Hematopoietic multipotent progenitor cell (in vitro differentiated cells): ENCODE measurements at places on chromosomes 7 and 10.
A peak's percentile ranks its signal among the peaks of the same experiment; 100 is the strongest.

DNA sequence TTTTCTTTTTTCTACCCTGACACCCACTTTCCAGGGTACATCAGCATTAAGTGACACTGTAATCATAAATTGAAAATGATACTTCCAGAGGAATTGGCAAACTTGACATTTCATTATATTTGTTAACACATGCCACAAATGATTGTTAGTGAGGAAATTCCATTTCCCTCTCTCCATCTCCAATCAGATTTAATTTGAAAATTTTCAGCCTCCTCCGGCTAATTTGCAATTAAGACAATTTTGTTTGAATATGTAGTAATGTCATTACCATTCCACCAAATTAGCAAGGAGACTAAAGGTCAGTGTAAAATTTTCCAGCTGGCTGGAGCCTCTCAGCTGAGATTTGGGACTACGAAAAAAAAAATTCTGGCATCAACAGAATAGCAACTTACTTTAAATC, 242.7 kb downstream of the FOXP2 start:
- DNase-seq, result no peak

- DNase-seq, result no peak
Measured at GRCh38 chr10:132851451-132851850, 65.5 kb upstream of the NKX6-2 start.

DNA sequence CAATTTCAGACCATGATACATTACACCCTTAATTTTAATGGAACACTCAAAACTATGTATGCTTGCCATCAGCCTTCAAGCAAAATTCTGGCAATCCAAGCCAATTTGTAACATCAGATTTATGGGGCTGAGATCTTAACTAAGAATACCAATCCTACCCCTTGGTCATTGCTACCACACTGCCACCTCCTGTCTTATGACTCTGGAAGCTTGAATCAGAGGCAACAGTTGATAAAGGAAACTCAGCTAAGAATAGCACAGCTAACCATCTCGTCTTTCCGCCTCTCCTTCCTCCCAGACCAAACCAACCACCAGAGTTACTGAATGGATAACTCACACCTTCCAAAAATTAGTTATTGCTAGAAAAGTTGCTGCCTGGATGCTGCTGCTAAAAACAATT, 7.4 kb downstream of the IGF2BP3 start:
- peak; percentile 53 for DNase-seq

GRCh38 chr10:80579849-80580637, 42.3 kb downstream of the SH2D4B start:
- no peak for DNase-seq

GRCh38 chr10:75424571-75424970, 6.9 kb upstream of the LRMDA start:
- no peak for DNase-seq

DNA sequence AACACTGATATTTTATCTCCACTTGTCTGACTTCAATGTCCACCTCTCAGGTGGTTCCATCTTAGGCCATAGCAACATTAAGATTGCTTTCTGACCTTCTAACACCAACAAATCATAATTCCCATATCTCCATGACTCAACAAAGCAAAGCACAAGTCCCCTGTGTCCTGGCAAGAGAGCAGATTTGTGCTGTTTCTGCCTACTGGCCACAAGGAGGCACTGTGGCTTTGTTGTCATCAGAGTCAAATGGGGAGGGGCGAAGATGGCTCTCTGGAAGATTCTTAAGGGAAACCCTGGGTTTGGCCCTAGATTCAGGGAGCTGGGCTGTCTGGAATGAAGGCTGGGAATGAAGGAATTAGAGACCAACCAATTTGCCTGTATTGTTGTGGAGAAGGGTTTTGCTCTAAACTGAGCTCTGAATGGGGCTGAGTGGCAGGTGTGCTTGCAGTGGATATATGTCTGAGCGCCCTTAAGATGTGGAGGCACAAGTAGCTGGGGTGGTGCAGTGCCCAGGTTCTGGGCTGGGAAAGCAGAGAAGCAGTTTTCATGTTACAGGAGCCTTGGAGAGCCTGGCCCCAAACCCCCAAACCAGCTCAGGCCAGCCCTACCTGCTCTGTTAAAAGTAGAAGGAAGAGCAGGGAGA, 154.8 kb upstream of the PRSS58 start:
- DNase-seq, result peak; percentile 16

DNA sequence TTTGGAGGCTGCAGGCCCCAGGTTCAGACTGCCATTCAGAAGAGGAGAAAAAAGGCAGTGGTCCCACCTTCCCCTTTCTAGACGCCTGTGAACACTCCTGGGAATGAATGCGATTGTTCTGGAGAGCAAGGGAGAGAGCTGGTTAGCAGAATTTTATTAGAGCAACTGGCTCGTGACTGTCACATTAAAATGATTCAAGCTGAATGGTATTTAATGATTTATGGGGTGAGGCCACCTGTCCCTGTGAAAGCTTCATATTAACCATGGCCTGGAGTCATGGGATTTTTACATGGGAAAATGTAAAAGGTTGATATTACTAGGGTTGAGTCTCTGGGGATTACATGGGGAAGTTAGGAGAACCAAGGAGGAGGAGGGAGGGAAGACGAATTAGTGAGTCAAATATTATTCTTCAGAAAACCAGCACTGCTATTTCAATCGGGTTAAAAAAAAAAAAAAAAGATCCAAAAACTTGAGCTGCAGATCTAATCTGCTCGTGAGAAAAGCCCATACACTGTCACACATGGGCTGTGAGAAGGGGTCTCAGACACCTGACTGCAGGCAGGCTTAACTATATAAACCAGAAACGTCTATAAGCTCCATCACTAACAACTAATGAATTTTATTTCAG, 8.3 kb downstream of the CXCL12 start:
- DNase-seq, result no peak

DNA sequence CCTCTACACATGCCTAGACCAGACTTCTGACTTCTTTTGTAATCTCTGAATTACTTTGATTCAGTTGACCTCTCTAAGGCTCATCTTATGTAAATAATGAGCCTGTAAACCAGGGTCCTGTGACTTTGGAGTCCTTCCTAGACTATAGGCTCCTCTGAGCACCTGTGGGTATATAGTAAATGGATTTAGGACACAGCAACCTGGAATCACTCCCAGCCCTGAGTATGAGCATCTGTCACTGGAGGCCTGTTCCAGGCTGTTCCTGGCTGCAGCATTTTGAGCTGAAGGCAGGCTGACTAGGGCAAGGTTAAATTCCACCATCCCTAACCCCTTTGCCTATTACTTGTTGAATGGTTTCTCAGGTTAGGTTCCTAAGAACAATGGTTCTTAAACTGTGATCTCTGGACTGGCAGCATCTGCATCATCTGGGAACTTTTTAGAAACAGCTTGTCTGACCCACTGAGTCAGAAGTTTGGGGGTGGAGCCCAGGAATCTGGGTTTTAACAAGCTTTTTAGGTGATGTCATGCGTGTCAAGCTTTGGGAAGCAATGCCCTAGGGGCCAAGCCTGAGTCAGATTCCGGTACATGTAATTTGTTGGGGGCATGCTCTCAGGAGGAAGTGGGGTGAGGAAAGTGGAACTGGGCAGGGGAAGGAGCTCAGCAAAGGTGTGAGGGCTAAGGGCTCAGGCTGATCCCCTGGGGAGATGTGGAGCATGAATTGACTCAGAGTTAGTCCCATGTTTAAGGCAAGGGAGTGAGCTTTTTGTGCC, 28.2 kb downstream of the MINDY4 start:
- no peak for DNase-seq

DNA sequence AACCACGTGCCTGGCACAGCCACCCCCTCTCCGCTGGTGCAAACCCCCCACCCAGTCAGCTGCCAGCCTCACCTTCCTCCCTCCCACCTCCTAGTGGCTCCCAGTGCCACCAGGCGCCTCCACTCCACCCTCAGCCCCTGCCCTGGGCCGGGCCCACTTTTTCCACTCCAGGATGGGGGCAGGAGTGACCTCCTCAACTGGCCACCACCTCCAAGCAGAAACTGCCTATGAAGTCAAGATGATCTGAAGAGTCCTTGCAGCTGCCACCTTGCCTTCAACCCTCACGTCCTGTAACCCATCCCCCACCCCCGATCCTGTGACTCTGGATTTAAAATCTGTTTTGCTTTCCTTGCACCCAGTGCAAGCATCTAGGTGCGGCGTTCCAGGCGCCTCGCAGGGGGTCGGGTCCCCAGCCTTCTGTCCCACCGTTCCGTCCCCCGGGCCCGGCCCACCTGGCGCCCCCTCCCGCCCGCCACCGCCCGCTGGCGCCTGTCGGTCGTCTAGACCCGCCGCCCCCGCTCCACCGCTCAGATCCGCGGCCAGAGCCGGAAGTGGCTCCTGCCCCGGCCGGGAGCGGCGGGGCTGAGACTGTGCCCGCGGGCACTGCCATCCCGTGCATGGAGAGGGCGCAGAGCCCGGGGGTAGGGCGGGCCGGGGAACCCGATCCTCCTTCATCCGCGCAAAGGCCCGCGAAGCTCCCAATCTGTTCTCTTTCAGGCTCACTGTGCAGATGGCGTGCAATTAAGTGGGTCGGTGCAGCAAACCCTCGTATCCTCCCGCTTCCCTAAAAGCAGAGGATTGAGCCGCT, 51.2 kb upstream of the GTF2I start:
- DNase-seq, result no peak
